Activated gamma-delta T cell (primary cell): ENCODE measurements at places on chromosomes 7 and 10.

DNA sequence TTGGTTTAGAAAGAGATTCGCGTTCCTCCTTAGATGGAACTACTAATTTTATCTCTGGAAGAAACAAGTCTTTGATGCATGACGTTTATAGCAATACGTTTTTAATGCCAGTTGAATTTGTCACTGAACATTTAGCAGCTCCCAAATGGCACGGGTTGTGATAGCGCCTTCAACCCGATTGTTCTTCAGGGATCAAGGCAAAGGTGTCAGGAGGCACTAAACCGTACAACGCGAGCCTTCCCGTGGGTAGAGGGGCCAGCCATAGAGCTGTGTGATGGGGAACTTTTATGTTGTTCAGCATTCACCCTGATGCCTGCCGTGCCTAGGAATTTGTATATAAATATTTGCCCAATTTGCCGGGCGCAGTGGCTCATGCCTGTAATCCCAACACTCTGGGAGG is 3.4 kb downstream of the GET4 start:
- DNase-seq: no peak

DNA sequence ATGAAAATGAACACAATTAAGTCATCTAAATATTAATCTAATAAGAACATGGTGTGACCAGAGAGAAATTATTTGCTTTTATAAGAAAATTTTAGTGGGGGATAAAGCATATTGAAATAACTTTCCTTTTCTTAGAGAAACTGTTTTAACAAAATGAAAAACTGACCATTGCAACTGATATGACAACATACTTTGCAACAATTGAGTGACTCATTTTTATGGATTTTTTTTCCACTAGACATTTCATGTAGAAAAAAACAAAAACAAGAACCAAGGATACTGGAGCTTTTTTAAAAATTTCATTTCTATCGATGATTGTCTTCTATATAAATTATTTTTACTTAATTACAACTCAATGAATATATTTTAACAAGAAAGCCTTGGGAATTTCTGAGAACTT is 90.0 kb downstream of the C1GALT1 start:
- no peak for DNase-seq

DNA sequence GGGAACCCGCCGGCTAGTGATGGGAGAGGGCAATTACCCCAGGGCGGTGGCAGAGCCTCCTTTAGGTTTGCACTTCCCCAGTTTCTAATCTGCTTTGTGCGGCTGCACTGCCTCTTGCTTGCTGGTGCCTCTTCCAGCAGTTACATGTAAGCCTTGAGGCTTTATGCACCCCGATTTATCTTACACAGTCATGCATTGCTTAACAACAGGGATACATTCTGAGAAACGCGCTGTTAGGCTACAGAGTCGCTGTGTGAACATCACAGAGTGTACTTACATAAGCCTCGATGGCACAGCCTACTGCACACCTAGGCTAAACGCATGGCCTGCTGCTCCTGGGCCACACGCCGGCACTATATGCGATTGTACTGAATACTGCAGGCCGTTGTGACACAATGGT is 155.6 kb upstream of the MKI67 start:
- no peak for DNase-seq

GRCh38 chr10:6704896-6705295 is 124.8 kb upstream of the PRKCQ start:
- DNase-seq: no peak

DNA sequence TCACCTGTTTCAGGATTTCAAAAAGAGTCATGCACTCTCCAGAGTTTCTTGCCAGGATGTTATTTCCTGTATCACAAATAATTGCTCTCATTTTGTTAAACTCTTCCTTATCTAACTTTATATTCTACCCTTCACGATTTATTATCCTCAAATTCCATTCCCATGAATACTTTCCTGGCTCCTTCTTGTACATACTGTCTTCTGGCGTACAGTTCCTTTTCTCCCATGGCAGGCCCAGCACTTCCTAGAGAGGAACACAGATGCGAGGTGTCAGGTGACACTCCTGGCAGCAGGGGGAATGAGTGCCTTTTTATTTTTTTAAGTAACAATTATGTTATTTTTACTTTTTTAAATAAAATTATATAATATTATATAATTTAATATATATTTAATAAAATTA is 411.9 kb downstream of the TFEC start:
- no peak for DNase-seq

DNA sequence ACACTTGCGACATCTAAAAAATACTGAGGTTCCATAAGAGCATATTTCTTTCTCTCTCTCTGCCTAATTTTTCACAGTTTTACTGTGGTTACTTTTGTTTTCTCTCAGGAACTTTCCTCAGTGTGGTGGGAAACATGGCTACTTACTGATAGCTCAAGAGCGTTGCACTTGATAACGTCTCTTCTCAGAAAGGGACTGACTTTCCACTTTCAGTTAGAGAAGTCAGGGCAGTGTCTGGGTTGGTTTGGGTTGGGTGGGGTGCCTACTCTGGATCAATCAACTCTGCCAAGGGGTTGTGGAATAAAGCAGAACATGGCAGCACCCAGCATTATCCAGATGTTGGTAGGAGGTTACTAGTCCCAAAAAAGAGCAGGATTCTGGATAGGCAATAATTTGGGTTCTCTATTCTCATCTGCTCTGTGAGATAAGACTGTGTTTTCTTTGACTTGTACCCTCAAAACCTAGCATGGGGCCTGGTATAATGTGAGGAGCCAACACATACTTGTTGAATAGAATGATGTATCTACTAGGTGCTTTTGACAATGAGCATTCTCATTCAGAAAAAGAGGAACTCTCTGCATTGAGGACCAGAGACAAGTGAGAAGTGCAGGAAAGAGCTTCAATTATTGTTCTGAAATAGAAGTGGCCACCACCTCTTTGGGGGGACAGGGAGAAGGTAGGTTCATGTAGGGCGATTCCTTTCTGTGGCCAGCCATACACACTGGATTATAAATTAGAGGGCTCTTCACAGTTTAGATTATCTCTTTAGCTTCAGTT is 315.7 kb downstream of the REEP3 start:
- no peak for DNase-seq

DNA sequence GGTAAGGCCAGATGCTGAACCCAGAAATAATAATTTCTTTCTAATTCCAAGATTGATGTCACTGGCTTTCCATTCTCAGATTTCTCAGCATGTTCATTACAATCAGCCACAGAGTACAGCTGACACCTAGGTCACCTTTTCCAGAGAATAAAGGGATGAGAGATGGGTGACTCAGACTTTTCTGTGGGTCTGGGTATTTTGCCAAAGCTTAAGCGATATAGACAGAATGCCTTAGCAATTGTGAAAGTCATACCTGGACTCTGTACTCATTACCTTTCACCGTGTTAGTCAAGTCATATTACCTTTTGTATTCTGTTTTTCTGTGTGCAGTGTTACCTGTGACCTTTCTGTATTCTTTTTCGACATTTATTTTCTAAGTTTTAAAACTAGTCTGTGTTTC is 10.6 kb upstream of the PRTFDC1 start:
- no peak for DNase-seq

DNA sequence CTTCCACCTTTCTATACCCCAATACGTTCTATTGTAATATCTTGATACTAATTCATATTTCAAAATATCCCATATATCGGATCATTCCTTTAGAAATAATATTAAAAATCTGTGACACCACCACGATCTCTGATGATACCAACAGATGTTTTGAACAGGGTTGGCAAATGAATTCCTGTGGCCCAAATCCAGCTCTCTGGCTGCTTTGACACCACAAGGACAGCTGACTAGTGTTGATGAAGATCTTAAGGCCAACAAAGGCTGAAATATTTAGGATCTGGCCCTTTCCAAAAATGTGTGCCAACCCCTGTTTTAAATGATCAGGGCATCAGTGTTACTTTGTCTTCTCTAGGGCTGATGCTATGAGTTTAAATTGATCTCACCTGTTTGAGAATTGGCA is 380.7 kb upstream of the PFKP start:
- DNase-seq: no peak

DNA sequence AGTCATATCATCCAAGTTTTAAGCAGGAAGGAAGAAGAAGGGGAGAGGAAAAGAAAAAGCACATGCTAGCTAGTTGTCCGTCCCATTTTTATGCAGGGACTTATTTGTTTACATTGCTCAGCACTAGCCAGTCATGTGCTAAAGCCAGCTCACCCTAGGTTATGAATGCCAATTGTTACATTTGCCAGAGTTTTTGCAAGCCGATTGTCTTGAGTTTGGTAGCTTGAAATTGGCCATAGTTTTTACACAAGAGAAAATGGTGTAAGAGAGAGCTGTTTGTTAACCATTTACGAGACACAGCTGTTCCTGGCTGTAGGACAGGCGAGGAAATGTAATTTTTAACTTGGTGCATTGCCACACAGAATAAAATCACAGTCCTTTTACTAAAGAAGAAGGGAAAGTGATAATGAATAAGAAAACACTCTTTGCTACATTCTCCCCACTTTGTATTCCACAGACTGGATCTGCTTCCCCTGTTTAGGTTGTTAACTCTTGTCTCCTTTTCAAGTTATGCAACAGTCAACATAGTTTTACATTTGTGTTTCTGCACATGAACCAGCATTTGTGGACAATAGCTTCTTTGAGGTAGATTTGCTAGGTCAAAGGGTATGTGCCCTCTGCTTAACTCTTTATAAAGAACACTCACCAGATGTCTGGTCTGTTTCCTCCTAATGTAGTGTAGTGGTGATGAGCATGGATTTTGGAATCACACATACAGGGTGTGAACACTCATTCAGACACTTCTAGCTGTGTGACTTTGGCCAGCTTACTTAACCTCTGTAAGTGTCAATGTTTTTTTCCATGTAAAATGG is 357.2 kb downstream of the LRMDA start:
- DNase-seq: no peak

DNA sequence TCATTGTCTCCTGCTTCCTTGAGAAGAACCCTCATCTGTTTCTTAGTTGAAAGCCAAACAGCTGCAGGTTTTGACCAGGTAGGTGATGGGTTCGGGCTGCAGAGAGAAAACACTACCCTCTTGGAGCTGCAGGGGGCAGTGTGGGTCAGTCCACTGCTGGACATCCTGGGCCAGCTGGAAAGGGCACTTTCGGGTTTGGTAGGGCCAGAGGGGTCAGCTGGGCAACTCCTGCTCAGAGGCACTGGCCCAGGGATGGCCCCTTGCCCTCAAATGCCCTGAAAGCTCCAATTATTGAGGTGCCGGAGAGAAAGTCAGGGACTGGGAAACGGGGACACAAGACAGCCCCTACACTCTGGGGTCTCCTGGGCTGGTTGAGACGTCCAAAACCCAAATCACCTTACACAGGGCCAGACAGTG is 90.7 kb downstream of the MKI67 start:
- DNase-seq: no peak

DNA sequence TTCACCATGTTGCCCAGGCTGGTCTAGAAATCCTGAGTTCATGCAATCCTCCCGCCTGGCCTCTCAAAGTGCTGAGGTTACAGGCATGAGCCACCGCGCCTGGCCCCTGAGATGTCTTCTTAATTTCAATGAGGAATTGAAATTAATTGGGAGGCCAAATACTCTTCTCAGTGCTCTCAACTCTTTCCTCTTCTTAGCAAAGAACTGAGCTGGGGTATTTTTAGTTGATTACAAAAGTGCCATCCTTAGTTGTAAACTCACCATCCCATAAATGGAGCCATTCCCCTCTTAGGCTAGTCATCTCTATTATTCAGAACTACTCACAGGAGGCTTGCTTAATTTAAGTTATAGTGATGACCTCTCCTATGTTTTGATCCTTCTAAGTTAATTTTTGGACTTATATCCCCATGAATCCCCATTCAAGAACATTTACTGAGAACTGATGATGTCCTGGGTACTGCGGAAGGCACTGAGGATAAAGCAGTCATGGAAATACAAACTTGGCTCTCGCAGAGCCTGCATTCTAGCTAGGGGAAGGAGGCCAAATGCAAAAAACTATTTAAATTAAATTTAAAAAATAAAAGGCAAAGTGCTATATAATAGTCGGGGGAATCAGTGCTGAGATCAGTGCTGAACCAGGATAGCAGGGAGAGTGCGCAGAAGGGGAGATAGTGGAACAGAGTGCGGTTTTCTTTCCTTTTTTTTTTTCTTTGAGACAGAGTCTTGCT is 145.3 kb downstream of the SFMBT2 start:
- DNase-seq: no peak

- DNase-seq: no peak
These were observed 63.3 kb upstream of the JAZF1 start for GRCh38 chr7:28243861-28244260.

GRCh38 chr7:80923211-80923612 is 4.4 kb upstream of the SEMA3C start:
- no peak for DNase-seq

DNA sequence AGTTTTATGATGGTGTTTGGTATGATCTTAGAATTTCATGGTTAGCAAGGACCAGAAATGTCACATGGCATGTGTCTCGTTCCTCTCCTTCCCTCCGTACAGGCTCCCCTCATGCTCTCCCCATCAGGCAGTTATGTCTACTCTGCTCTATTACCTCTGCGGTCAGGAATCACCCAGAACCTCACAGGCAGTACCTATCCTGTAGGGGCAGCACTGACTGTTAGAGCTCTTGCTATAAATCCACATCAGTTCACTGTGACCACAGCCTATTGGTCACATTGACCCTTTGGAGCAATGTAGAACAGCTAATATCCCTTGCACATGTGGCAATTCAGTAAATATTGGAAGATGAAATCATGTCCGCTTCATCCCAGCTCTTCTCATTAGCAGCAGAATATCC is 151.8 kb downstream of the WNT2 start:
- no peak for DNase-seq

GRCh38 chr10:123689880-123690279 is 23.7 kb downstream of the GPR26 start:
- no peak for DNase-seq

GRCh38 chr7:94313926-94314325 is 80.8 kb upstream of the COL1A2 start:
- no peak for DNase-seq

DNA sequence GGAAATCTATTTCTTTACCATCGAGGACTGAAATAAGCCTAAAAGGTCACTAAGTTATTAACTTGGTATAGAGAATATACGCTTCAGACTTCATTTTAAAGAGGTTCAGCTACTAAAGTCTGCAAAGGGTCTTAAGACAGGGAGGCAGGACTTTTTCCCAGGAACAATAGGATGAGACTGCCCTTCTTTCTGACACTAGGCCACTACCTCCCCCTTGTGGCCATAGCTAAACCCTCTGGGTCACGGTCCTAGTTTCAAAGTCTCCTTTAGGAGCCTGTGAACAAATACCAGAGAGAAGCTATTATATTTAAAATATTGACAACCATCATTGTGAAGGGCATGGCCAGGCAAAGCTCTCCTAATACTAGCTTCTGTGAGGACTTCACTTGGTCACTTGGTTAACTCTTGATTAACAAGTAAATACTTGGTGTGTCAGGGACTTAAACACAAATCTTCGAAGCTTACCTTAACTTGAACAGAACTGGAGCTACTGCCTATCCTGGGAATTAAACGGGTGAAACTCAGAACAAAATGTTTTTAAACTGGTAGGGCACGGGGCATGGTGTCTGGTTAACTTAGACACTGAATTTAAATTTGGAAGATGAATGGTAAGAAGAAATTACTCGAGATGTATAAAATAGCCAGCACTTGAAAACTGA is 75.6 kb downstream of the CCDC6 start:
- DNase-seq: no peak

GRCh38 chr7:88789480-88790064 is 6.0 kb downstream of the TEX47 start:
- no peak for DNase-seq

GRCh38 chr7:82428186-82428961 is 15.2 kb downstream of the CACNA2D1 start:
- DNase-seq: no peak
